Stimulated activated CD8-positive, alpha-beta memory T cell treated with anti-CD3 and anti-CD28 coated beads, Interleukin-15, amount 100 ng/mL, for 48 hours (primary cell): ENCODE measurements at places on chromosomes 2 and 18.

GRCh38 chr2:215624423-215624829, 188.6 kb upstream of the FN1 start:
- DNase-seq, result no peak

DNA sequence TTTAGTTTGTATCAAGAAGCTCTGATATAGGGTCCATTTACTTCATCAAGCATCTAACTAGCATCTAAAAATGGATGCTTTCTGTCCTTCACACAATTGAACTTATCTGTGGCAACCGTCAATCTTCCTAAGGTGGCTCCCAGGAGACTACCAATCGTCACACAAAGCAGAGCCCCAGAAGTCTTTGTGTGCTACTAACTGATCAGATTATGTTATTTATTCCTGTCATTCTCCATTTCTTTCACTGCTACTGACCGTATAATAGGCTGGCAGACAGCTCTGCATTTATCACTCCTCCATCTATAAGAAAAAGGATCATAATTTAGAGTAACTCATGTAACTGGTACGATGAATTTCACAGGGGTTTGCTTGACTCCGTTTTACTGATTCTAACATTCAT, 585.0 kb upstream of the NXPH2 start:
- DNase-seq, result no peak

DNA sequence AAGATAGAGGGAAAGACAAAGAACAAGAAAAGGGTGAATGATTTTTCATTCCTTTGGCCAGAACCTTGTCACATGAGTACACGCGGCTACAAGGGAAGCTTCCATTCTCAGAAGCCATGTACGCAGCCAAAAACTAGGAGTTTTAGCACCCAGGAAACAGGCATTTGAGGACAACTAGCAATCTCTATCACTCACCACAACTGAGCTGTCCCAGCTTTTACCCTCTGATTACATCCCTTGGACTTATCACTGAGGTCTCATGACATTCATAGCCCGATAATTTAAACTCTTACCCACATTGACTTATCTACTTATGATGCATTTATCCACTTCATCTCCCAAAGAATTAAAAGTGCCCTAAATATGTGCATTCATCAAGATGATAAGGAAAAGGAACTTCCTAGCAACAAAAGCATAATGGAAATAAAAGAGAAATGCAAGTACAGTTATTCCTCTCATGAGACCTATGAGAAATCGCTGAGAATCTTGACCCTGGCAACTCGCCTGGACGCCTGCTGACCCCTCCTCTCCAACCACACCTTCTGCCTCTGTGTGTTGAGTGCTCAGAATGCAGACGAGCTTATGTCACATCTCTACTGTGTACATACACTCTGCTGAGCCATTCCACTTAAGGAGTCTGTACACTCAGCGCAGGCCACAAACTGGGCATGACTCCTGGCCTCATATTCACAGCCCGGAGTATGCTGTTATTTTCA, 28.7 kb upstream of the MFSD6 start:
- no peak for DNase-seq

DNA sequence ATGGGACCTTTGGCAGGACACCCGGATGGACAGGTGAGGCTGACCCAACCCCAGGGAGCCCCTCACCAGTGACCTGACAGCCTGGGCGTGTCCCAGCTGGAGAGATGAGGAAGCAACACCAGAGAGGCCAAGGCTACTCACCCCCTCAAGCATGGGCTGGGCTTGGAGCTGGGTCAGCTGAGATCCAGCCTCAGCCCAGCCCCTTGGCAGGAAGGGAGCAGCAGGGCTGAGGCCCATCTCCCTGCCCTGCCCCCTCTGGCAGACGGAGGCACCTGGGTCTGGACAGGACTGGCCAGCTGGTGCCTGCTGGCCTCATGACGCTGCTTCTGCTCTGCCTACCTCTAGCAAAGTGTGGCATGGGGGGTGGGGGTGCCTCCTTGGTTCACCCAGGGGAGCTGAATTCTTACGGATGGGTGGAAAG, 37.8 kb downstream of the HS6ST1 start:
- DNase-seq, result no peak

DNA sequence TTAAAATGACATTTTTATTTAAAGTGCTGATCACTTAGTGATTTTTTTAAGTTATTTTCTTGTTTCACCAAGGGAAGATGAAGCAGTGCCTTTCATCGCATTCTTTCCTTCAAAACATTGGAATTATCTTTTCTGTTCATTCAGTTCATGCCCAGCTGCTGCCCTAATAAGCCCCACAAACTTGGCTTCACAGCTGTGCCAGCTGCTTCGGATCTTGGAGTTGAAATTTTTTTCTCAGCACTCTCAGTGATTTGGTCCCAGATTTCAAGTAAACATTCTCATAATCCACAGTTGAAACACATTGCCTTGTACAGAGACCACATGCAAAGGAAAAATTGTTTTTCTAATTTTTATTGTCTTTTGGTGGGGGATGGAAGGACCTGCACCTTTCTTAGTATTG, 353.3 kb upstream of the LRP1B start:
- DNase-seq, result no peak

- no peak for DNase-seq
These were observed 84.1 kb upstream of the NCKAP5 start for GRCh38 chr2:133652398-133652797.

DNA sequence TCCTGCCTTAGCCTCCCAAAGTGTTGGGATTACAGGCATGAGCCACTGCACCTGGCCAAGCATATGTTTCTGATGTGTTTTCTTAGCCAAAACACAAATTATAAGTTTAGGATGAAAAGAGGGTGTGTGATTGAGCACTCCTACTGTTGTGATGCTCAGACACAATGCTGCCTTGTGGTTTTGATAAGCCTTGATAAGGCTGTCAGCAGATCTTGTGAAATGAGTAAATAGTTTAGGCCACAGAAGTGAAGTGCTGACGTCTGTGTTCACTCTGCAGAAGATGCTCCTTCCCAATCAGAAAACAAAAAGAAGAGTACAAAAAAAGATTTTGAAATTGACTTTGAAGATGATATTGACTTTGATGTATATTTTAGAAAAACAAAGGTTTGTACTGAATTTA, 24.3 kb downstream of the NCAPH start:
- no peak for DNase-seq

DNA sequence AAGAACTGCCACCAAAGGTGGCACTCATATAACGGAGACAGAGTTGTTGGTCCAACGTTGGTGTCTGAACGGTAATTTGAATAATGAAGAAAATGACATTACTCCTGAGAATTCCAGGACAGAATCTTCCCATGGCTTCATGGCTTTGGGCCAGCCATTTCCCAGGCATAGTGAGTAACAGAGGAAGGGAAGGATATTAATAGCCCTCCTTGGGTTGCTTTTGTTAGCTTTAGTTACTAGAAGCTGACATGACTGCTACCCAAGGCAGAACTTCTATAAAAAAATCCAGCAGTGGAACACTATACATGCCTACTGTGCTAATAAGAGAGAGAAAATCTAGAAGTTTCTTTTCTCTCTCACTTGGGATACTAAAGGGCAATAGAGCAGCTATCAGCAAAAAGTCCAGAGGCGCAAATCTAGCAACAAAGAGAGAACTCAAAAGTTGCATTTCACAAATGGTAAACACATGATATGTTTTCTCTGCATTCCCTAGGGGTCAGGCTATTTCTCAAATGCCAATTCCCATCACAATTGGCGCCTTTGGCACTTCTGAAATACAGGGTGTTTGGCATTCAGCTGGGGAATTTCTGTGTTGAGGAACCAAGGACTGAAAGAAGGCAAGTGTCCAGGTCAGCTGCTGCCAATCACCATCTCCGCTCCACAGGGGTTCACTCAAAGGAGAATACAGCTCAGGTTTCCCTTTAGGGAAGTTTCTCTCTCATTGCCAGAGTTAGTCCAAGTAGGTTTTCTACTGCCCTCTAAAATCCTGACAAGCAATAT, 160.8 kb upstream of the KYNU start:
- no peak for DNase-seq

- DNase-seq, result no peak
These were observed 865.0 kb upstream of the CDH2 start for GRCh38 chr18:29041976-29042375.

DNA sequence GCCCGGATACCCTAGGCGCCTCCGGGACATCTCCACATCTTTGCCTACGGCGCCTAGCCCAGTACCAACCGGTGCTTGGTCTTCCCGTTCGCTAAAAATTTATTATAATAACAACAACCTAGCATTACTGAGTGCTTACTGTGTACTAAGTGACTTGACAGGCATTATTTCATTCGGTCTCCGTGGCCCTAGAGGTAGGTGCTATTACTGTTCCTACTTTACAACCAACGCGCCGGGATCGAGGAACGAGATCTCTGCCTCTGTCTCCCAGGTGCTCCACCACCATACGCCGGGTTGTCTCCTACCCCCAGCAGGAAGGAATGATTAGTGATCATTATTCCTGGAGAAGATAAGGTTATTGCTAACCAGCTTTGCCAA, 657 bp upstream of the BIN1 start:
- no peak for DNase-seq
